Activated T-cell treated with anti-CD3 and anti-CD28 coated beads for 1 hour (primary cell): ENCODE measurements at places on chromosomes 13 and 19.

GRCh38 chr19:38155453-38155852 lies 68.6 kb downstream of the DPF1 start:
- DNase-seq = no peak

- no peak for DNase-seq
These were observed 8.5 kb downstream of the CDX2 start for GRCh38 chr13:27960362-27961226.

DNA sequence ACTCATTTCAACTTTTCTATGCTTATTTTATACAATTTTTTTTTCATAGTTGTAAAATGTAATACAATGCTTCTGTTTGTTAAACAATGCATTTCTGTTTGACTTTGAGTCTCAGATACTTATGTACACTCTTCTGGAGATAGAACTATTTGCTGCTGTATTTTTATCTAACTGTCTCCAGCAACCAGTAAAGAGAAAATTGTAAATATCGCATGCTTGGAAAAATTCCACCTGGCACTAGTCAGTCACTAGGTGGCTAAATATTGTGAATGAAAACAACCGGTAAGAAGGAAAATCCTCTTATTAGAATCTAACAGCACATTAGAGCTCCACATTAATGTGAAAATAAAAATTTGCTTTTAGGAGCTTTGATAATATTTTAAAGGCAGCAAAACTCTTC lies 876.5 kb downstream of the PCDH9 start:
- no peak for DNase-seq

DNA sequence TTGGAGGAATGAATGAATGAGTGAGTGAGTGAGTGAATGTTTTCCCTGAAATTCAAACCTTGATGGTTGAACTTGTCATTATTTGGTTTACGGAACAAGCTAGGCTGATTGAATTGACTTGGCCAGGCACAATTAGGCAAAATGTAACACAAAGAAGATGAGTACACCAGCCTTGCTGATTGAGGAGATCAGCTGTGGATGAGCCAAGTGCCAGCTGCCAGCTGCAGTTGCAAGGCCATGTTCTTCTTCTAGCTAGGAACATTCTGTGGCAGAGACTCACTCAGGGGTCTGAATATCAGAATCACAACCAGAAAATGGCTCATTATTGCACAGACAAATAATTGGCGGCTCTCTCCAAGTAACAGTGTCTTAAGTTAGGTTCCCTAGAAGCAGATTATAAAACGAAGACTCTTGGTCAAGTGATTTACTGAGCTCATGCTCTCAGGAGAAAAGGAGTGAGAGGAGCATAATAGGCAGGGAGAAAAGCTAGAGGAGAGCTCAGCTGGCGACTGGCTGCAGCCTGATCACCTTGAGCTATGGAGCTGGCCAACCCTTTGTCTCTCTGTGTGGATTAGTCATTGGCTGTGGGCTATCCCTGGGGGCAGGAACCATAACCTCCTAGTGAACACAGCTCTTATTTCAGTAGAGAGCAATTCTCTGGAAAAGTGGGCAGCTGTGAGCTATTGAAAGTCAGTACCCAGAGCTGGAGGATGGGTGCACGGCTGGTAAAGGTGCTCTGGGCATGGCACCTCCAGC lies 225.3 kb upstream of the SERP2 start:
- no peak for DNase-seq

GRCh38 chr19:13208672-13209483 lies 58.7 kb downstream of the IER2 start:
- no peak for DNase-seq

DNA sequence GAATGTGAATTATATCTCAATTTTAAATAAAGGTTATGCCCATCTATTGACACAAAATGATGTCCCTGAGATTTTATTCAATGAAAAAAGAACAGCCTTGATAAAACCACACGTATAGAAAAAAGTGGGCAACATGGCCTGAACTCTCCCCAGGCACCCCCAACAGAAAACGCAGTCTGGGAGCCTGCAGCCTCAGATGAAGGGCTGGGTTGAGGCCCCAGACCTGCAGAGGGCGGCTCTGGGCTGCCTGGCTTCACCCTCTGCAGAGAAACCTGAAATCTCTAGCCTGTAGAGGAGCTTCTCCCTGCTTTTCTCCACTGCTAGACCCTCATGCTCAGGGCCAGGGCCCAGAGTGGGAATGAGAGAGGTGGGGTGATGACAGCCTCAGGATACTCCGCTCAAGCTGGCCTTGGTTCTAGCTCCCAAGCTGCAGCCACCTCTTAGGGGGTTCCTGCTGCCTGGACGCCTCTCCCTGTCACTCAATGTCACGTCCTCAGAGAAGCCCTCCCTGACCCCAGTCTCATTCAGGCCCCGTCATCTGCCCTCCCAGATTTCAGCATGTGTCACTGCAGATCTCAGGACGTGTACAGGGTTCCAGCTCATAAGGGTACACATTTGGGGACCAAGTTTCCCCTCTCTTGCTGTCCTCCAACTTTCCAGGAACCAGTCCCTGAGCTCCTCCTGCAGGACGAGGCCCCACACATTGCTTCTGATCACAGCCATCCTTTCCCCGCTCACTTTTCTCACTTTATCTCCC lies 1.8 kb downstream of the MBD3 start:
- no peak for DNase-seq

- peak; percentile 58 for DNase-seq
These were observed 67.8 kb downstream of the GADD45B start for GRCh38 chr19:2543463-2544442.

DNA sequence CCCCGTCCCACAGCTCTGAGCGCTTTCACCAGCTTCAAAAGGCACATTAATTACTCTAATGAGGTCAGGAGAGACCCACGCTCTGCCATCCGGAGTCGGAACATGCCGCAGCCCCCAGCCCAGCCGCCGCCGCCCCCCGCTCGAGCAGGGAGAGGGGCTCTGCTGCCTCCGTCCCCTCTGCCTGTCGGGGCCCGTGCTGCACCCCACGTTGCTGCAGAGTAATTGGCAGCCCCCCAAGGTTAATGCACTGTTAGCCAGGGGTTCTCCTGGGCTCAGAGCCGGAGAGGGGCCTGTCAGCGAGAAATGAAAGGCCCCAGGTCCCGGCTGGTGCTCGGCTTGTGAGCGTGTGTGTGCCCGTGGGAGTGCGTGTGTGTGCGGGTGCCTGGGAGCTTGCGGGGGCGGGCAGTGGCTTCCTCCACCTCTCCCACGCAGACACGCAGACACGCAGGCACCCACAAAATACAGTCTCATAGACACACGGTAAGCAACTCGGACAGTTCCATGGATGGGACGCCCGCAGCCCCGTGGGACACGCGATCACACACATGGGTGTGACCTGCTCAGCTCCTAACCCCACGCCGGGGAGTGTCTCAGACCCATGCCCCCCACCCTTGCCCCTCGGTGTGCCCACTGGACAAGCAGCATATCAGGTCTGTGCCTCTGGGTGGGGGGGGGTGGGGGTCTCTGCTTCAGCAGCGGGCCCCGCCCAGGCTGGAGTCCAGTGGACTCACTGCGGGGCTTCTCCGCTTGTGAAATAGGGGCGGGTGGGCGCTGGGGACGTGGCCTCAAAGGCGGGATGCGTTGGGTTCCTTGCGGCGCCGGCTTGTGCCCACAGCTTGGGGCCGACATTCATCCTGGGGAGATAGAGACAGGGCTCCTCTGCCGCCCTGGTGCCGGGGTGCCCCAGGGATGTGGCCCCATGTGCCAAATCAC lies 4.8 kb upstream of the EFNA2 start:
- no peak for DNase-seq

DNA sequence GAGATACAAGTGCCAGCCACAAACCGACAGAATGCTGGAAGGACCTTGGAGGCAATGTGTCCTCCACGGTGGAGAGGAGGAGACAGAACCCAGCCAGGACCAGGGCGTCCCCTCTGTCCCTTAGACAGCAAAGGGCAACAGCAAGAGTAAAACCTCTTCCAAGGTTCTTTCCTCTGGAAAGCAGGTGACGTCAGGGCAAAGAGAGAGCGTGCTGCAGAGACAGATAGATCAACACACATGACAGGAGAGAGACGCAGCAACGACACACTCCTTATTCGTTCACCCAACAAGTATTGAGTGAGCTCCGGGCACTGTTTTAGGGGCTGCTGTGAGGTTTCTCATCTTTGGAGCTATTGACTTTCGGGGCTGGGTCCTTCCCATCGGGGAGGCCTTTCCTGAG lies 1.3 kb upstream of the GALP start:
- DNase-seq = no peak

DNA sequence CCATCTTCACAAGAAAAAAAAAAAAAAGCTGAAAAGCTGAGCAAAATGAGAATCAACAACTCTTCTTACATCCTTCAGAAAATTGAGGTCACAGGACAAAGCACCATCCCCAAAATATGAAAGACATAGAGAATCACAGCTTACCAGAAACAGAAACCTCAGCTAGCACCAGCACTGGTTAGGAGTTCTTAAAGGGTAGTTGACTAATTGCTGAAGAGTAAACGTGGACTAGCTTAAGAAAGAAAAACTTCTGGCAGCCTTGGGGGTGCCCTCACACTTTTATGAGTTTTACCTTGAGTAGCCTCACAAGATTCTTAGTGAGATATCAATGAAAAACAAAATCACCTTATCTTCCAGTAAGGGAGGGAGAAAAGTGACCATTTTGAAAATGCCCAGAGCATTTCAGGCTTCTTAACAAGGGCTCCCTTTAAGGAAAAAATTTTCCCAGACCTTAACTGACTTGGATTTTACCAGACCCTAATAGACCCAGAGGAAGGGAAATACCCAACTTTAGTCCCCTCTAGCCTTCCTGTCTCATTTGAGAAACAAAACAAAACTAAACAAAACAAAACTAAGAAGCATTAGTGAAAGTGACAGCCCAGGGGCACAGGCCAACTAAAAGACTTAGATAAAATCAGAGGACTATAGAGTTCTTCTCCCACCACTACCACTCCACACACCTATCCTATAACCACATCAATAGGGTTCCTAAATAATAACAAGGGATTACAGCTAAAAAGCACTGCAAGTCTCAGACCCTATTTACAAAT lies 888.6 kb downstream of the DIAPH3 start:
- no peak for DNase-seq

- no peak for DNase-seq
These were observed 324.9 kb downstream of the UQCRFS1 start for GRCh38 chr19:28887920-28888618.

GRCh38 chr19:7633698-7634097 lies at the start of gene PCP2:
Gene PCP2, minus strand, starts transcription at chr19:7633719. Its CDS starts 262 bp downstream, at chr19:7633457.
- DNase-seq = no peak

DNA sequence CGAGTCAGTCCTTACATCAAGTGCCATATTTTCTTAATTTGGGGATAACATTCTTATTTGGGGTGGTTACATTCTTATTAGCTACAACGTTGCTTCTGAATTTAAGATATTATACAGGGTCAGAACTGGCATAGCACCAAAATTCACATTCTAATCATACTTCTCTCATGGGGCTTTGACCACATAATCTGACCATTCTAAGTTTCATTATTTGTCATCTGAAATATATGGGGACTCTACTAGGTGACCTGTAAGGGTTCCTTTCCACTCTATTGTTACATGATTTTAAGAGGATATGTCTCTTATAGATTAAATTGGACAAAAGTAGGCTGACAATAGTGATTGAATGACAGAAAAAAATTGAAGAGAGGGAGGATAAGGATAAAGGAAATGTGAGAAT lies 536.5 kb downstream of the KCTD12 start:
- DNase-seq = no peak

- DNase-seq = no peak
These were observed 75.1 kb downstream of the CYSLTR2 start for GRCh38 chr13:48728876-48729275.

DNA sequence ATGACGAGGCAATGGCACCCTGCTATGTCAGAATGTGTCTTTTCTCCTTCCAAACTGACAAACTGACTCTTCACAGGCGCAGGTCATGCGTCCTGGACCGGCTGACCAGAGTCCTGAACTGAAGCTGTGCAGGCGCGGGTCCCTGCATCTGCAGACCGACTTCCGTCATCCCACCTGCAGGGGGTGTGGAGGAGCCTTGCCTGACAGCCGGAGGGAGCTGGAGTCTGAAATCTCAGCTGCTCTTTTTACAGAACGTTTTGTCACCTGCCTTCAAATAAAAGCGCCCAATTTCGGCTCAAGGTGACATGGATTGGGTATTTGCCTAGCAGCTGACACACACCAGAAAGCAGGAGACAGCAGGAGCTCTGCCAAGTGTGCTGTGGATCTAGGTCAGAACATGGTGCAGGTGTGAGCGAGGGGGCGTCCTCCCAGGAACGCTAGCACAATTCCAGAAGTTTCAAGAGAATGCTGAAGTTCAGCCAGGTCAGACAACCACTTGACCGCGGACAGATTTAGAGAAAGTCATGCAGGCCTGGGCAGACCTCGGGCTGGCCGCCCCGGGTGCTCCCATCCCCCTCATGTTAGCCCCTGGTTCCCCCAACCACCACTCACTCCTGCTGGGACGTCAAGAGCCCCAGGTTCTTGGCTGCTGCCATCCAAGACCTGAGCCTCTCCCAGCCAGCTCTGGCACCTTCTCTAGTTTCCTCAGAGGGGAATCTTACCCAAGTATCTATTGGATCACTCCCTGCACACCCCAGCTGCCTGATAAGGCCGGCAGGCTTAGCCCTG lies 32.8 kb downstream of the ELL start:
- no peak for DNase-seq

DNA sequence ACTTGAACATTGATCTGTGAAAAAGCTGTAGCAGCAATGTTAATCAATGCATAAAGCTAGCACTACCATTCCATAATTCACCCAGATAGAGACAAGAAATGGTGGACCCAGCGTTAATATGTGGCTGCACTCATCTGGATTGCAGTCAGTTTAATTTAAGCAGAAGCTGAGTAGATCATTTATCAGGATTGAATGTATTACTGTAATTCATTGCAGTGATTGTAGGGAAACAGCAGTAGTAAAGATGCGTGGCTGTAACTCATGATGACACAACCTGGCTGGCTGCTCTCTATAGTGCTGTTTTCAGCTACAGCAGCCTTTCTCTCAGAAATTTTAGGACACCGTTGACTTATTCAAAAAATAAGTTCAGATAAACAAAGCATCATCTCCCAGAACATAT lies 499.5 kb upstream of the SLITRK6 start:
- no peak for DNase-seq

GRCh38 chr19:41373993-41374392 lies 2.3 kb upstream of the TMEM91 start:
- DNase-seq = no peak

GRCh38 chr13:91312324-91312723 lies 35.2 kb upstream of the MIR17HG start:
- DNase-seq = no peak

DNA sequence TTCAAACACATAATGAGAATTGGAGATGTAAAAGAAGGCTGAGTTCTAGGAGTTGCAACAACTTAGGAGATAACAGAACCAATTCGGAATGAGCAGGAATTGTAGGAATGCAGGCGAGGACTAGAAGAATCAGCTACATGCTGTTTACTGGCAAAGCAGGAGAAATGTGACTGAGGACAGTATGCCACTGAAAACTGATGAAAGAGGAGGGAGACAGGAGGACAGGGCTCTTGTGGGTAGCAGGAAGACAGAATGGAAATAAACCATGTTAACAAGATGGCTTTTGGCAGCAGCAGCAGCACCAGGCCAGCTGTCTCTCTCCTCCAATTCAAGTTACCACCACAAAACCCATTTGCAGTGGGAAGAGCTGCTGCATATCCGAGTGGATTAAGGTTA lies 91.0 kb upstream of the SLC15A1 start:
- no peak for DNase-seq

- no peak for DNase-seq
These were observed 405.3 kb upstream of the GPC6 start for GRCh38 chr13:92821324-92821723.
